Mesendoderm (in vitro differentiated cells): ENCODE measurements at places on chromosomes 3 and 15.
A peak's percentile ranks its signal among the peaks of the same experiment; 100 is the strongest.

DNA sequence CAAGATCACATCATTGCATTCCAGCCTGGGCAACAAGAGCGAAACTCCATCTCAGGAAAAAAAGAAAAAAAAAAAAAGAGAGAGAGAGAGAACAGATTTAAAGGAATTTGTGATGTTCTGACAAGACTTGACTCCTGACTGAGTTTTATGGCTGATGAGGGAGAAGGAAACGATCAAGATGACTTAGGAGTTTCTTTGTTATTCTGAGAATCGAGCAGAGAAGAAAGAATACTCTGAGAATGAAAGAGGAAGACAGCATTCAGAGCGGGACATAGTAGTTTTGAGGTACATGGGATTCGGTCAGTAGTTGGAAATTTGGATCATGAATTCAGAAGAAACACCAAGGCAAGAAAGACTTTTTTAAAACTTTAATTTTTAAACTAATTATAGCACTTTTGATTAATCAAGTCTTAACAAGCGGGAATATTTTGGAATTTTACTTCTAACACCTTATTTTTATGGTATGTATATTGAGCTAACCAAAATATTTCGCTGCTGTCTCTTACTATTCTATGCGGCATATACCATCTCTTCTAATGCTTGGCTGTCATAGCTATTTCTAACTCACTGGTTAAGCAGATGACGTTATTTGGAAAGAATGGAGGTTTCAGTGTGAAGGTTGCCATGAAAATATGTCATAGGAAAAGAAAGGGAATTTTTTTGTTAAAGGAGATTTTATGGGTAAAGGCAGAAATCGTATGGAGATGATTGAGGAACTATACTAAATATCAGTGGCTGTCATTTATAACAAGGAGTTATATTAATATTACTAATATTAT lies 644.1 kb downstream of the RBMS3 start:
- no peak for DNase-seq

DNA sequence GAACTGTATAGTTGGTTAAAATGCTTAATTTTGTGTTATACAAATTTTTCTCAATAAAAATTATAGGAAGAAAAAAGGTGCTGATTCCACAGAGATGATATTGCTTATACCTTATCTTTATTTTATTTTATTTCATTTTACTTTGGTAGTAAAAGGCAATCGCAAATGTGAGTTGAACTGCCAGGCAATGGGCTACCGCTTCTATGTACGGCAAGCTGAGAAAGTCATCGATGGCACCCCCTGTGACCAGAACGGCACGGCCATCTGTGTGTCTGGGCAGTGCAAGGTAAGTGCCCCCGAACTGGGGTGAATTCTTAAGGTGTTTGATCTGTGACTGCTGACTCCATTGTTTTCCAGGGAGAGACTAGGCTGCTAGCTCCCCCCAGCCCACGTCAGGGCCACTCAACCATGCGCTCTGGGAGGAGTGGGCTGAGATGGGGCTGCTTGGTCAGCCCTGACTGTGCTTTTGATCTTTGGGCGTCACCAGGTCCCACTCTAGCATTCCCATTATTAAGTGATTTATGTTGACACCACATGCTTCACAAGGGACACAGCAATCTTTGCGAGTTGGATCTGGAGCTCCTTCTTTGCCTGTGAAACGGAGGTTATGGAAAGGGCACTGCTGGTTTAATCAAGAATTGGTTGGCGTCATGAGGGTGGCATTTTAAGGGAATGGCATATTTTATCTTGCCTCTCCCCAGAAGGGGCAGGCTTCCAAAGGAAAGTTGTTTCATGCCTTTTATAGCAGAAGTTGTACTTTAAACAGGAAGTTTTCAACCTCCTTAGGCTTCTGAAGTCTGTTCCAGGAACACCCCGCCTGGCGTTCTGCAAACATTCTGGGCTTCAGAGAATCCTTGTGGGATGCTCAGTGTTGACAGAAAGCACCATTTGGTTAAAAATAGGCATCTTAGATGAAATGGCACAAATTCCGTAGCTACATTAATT lies 296.5 kb downstream of the THSD4 start:
- no peak for DNase-seq

- no peak for DNase-seq
Observed at GRCh38 chr15:78247911-78248310, 13.5 kb upstream of the ACSBG1 start.

GRCh38 chr3:53122933-53123305 lies 7.3 kb downstream of the RFT1 start:
- no peak for DNase-seq

GRCh38 chr3:37793889-37794591 lies 67.6 kb upstream of the CTDSPL start:
- no peak for DNase-seq

DNA sequence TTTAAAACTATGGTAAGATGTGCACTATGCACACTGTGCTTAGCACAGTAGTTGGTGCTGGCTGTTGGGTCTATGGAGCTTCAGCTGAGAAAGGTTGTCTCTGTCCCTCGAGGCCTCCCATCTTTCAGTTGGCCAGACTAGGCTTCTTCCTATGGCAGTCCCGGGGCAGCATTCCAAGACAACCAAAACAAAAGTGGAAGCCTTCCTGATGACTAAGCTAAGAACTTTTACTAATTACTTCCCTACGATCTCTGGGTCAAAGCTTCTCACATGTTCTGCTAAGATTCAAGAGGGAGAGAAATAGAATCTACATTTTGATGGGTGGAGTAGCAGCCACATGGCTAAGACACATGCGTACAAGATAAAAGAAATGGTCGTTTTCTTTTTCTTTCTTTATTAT lies 342.8 kb downstream of the TUSC7 start:
- no peak for DNase-seq

- DNase-seq: no peak
Observed at GRCh38 chr3:38067508-38068233, 28.7 kb downstream of the DLEC1 start.

GRCh38 chr15:68304589-68305337 lies 27.2 kb downstream of the FEM1B start:
- DNase-seq: peak; percentile 90

DNA sequence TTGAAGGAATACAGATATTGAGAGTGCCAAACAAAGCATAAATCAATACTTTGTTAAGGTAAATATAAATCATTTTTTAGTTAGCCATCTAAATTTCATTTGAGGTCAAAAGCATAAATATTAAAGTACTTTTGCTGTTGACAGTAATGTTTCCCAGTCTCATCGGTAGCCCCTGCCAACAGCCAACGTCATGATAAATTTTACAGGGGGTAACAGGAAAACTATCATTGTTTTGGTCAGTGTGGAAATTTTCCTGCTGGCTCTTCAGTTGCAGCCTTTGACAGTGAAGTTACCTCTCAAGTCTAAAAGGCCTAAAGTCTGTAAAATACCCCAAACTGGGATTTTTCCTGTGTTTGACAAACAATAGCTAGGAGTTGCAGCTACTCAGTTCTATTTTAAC lies 37.3 kb upstream of the TTC14 start:
- DNase-seq: no peak

- peak; percentile 95 for DNase-seq
Observed at GRCh38 chr3:40505599-40506462, at the start of gene ZNF620. ZNF620 (plus strand) TSS chr3:40506039; CDS start chr3:40506353, 314 bp downstream.

DNA sequence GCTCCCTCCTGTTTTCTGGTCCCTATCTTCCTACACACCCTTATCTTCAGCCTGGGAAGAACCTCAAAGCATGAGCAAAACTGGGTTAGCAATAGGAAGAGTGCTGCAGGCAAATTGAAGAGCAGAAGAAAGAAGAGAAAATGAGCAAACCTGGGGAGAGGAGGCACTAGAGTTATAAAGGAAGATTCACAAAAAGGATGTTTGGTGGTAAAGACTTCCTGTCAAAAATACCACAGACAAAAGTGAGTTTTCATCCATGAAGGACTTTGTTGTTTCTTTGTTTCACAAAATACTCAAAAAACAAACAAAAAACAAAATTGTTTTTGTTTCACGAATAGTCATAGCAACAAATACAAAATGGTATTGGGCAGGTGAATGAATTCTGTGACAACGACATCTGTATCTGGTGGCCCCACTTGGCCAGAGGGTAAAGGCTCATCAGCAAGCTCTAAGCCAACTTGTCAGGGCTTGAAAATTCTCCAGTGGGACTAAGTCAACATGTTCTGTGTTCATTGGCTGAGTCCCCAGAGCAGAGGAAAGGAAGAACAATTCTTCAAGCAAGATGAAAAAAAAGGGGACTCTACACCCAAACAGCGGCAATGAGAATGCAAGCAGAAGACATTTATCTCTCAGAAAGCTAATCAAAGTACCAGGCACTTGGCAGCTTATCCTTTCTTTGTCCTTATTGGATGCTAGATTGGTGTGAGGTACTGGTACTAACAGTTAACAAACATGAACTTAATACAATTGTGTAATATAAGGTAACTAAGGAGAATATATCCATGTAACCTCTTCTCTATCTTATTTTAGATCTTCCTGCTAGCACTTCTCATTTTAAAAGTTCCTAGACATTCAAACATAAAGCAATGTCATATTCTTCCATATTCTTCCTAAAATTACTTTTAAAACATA lies 9.7 kb downstream of the ATP8B4 start:
- DNase-seq: no peak

DNA sequence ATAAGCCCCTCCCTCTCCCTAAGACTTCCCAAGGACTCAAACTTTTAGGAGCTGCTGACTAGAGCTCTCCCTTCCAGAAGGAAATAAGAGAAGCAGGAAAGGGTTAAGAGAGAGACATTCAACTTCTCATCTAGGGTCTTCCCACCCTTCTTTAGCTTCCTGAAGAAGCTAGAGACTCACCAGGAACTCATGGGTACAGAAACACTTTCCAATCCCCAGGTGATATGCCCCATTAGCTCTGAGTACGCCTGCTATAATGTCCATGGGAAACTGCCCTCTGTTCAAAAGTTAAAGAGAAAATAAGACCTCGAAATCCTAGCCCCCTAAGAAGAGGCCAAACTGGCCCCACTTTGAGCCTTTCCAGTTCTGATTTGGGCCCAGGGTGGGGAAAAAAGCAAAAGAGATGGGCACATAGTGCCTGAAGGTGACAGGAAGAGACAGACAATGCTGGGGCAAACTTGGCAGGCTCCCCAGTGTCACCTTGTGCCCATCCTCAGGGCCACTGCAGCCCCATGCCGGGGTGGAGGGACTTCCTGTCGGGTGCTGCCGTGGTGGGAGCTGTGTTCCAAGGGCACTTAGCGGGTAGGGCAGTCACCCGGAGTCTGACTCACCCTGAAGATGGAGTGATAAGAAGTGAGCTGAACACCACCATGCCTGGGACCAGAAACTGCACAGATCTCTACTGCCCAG lies 29.5 kb downstream of the CCDC12 start:
- no peak for DNase-seq

GRCh38 chr15:74889390-74889882 lies 406 bp upstream of the MPI start:
- peak; percentile 67 for DNase-seq

DNA sequence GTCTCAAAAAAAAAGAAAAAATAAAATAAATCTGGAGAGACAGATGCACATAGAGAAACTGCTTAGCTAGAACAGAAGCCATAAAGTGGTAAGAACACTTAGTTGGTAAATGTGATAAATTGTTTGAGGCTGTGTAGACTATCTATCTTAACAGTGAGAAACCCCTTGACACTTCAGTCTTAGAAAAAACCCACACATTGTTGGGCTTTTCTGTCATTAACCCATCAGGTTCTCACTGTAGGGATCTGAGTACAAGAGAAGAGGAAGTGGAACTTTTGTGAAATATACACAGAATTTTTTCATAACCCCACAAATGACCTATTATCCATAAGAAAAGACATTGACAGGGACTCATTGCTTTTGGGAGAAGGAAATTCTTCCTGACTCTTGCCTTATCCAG lies 24.4 kb downstream of the TP63 start:
- DNase-seq: no peak

- DNase-seq: no peak
Observed at GRCh38 chr15:60869851-60870250, 359.3 kb downstream of the RORA start.

DNA sequence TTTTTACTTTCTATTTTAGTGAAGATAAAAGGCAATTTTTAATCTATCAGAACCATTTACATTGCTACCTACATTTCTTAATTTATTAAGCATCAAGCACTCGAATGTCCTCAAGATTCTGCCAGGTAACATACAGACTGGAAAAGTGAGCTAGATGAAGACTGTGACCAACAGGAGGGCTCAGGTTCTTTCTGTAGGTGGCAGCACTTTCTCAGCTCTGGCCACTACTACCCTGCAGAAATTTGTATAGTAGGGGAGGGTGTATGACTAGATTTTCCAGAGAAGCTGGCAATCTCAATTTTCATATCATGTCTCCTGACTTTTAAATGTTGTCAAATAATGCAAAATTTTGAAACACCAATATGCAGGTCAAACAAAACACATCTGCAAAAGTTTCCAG lies 165.0 kb upstream of the SUCLG2 start:
- DNase-seq: peak; percentile 49

DNA sequence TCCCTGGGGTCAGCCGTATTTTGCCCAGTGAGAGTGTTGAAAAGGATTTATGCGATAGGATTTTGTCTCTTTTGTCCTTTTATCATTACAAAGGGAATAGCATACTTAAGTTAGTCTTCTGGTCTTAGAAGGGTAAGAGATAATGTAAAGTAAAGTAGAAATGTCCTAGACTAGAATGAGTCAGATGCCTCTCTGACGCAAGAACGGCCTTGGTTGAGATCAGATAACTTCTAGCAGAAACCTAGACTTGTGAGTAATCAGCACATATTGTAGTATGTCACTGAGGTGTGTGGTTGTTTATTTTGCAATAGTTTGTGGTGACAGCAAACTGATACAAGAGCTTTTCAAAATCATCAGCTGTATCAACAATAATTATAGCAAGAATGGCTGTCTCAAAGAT lies 866.1 kb downstream of the NSUN3 start:
- DNase-seq: peak; percentile 58

GRCh38 chr15:47384776-47385175 lies 332.5 kb upstream of the SEMA6D start:
- DNase-seq: no peak

- no peak for DNase-seq
Observed at GRCh38 chr3:114115143-114115542, 58.6 kb downstream of the QTRT2 start.

GRCh38 chr3:188792793-188793192 lies 379.0 kb upstream of the TPRG1 start:
- DNase-seq: peak; percentile 45

- DNase-seq: no peak
Observed at GRCh38 chr15:50353251-50353974, 1.6 kb downstream of the GABPB1 start.

- peak; percentile 31 for DNase-seq
Observed at GRCh38 chr15:52546031-52546751, 17.5 kb upstream of the MYO5A start.

- DNase-seq: peak; percentile 61
Observed at GRCh38 chr3:64084640-64085039, 61.3 kb upstream of the PSMD6 start.

DNA sequence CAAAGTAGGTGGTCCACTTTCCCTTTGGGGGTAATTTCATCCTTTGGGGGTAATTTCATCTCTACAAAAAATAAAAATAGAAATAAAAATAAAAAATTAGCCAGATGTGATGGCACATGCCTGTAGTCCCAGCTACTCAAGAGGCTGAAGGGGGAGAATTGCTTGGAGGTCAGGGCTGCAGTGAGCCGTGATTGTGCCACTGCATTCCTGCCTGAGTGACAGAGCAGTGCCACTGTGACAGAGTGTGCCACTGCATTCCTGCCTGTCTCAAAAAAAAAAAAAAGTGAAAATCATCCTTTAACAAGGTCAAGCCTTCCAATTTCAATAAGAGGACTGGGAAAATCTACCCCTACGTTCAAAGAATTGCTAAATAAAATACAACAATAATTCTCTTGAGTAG lies 22.8 kb downstream of the SERP1 start:
- DNase-seq: no peak
